ENCODE measurements at places on chromosomes 1 and 21.
A peak's percentile ranks its signal among the peaks of the same experiment; 100 is the strongest.

DNA sequence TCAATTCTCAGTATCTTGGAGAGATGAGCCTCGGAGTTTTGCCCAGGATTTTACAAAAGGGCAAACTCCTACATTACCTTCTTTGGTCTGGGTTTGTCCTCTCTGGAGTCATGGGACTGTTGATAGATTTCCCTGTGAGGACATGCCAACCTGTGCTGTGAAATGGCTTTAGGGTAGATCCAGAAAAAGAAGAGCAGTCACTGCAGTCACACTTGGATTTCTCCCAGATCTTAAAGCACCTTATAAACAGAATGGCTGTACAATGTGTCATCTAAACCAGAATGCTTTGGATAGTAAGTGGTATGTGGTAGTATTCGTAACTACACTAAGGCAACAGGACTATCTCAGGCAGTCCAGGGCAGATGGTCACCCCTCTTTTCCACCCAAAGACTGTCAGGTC is 1.9 kb upstream of the CSRP1 start:
- DNase-seq = no peak

- DNase-seq = peak; percentile 6
Measured at GRCh38 chr1:69403756-69404320, 163.9 kb upstream of the LRRC7 start.

DNA sequence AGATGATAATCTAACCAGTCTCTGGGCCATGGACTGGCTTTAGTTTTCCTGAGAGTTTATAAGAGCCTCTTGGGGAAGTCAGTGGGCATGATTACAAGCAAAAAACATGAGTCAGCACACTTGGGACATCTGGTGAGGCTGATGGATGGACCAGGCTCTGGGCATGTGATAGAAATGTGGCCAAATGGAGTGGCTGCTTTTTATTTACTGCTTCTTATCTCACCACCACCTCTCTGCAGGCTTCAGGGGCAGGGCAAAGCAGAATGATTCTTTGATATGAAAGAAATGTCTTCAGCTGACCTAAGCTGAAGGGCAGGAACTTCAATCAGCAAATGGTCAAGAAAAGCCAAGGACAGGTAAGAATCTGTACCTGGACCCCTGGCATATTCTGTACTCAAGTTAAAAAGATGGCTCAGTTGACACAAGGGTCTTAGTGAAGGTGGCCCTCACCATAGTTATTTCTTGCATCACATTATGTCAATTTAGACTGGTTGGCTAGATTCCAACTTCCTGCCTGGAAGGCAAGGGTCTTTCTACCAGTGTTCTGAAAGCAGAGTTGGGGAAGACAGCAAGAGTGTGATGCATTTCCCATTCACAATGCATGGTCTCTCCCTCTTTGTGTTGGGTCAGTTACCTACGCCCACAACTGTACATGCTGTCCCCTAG is 162.8 kb downstream of the FASLG start:
- no peak for DNase-seq

- DNase-seq = peak; percentile 53
Measured at GRCh38 chr1:227941509-227942020, 6.2 kb downstream of the WNT9A start.

DNA sequence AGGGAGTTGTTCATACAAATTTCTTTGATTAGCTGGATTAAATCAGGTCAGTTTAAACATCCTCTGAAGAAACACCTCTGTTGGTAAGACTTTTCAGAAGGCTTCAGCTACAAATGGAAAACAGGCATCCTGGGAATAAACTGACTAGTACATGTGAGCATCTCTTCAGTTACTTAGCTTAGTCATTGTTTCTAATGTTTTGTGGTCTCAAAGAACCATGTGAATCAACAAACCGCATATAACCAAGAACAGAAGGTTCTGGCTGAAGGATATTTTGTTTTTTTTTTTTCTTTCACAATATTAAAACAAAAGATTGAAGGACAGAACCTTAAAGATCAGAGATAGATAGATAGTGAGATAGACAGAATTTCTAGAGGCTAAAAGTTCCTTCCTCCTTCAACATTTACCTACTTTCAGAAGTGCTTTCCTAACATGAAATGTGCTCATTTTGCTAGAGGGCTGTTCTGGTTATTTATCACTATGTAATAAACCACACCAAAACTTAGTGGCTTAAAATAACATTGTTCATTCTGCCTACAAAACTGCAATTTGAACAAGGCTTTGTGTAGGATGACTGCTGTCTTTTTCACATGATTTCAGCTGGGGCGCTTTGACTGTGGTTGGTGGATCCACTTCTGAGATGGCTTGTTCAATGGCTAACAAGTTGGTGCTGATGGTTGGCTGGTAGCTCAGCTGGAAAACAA is 119.8 kb upstream of the PTGFR start:
- DNase-seq = no peak
